Activated CD8-positive, alpha-beta memory T cell treated with anti-CD3 and anti-CD28 coated beads for 1 hour (primary cell): ENCODE measurements at places on chromosomes 4 and X.
A peak's percentile ranks its signal among the peaks of the same experiment; 100 is the strongest.

DNA sequence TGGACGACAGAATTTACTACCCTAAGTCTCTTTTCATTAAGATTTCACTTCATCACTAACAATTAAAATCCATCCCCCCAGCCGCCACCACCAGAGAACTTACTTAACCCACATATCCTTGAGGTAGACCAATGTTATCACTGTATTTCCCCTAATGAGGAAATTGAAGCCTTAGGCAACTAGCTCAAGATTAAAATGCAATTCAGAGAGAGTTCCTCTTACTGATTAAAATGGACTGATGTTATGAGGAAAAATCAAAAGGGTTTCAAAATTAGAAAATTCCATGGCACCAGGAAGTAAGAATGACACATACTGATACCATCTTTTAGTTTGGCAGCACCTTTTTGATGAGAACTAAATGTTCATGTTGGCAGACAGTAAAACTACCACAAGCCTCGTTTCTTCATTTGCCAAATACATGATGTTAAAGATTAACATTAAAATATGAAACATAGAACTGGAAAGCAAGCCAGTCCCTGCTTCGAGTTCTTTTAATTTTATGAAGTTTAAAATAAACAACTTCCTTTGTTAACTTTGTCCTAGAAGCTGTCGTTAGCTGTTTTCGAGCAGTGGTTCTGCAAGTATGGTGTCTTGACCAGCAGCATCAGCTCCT lies 69.3 kb upstream of the CCDC160 start:
- DNase-seq, result no peak

- DNase-seq, result no peak
These were observed 66.9 kb downstream of the PSAPL1 start for GRCh38 chr4:7367864-7368277.

GRCh38 chr4:3106339-3107186 lies 32.1 kb downstream of the HTT start:
- peak; percentile 80 for DNase-seq

DNA sequence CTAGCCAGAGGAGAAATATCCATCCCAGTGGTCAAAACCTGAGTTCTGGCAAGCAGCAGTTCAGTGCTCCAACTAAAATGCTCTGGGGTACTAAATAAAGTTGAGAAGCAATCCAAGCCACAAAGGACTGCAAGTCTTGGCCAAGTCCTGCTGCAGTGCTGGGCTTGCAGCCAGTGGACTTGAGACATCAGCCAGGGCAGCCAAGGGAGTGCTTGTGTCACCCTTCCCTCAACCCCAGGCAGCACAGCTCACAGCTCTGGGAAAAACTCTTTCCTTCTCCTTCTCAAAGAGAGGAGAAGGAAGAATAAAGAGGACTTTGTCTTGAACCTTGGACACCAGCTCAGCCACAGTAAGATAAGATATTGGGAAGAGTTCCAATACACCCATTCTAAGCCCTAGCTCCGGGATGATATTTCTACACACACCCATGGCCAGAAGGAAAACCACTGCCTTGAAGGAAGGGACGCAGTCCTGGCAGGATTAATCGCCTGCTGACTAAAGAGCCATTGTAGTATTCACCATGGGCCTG lies 99.8 kb downstream of the PTCHD1 start:
- DNase-seq, result no peak

- DNase-seq, result no peak
These were observed 34.6 kb downstream of the PRPS2 start for GRCh38 chrX:12825801-12826200.

- no peak for DNase-seq
These were observed 31.8 kb downstream of the PLAC8 start for GRCh38 chr4:83082777-83083176.

- no peak for DNase-seq
These were observed 76.1 kb upstream of the FHDC1 start for GRCh38 chr4:152860046-152860445.

DNA sequence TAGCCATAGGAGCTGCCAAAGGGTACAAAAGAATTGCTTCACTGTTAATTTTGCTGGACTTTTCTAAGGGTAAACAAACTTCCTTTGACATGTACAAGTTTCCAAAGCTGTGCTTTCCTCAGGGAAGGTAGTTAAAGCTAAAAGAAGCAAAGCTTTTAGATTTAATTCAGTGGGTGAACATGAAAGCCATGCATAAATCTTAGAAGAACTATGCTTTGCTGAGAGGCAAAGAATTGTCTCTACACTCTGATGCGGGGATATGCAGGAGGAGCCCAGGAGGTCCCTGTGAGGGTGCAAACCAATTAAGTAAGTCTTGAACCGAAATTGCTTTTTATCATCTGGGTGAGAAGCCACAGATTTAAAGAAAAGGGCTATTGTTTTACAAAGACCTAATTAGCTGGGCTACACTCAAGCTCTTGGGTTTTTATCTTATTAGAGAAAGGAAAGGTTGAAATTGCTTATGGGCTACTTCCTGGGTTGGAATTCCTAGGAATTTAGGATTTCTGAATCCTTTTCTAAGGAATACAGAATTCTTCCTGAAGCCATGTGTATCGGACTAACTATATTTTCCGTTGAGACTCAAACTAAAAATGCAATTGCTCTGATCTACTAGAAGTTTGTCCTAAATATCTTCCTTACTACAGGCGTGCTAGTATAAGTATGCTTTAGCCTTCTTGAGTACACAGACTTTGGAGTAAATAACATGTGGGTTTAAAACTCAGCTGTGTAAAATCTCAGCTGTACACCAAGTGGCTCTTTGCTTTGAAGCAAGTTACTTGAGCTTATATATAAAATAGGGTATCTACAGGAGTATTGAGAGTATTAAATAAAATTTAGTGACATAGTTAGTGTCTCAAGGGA lies 188.4 kb upstream of the ANK2 start:
- DNase-seq, result no peak

- DNase-seq, result no peak
These were observed 56.9 kb downstream of the USO1 start for GRCh38 chr4:75781305-75781704.

- DNase-seq, result no peak
These were observed 3.1 kb upstream of the PCDH10 start for GRCh38 chr4:133145758-133146573.

DNA sequence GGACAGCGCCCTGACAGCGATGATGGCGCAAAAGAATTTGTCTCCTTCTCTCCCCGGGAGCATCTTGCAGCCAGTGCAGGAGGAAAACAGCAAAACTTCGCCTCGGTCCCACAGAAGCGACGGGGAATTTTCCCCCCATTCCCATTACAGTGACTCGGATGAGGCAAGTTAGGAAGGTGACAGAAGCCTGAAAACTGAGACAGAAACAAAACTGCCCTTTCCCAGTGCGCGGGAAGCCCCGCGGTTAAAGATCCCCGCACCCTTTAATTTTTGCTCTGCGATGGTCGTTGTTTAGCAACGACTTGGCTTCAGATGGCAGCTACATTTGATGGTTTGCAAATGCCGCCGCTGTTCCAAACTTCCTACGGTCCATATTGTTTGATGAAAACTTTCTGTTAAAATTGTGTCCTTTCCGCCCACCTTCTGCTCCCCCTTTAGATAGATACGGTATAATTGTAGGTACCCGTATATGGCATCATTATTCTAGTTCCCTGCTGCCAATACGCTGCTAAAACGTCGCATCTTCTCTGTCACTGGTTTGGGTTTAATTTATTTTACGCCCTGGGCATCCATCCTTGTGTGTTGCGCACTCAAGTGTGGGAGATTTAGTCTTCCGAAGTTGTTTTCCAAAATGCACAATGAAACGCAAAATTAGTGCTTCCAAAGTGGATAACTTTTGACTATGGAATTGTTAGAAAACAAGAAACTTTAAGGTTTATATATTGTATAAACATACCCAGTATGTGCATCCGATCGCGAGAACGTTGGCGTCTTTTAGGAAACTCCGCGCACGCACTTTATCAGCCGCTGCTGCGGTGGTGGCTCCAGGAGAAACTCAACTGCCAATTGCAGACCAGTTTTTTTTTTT lies 1.5 kb downstream of the ATOH1 start:
- no peak for DNase-seq

GRCh38 chr4:38983787-38984598 lies 48.2 kb downstream of the TMEM156 start:
- no peak for DNase-seq

DNA sequence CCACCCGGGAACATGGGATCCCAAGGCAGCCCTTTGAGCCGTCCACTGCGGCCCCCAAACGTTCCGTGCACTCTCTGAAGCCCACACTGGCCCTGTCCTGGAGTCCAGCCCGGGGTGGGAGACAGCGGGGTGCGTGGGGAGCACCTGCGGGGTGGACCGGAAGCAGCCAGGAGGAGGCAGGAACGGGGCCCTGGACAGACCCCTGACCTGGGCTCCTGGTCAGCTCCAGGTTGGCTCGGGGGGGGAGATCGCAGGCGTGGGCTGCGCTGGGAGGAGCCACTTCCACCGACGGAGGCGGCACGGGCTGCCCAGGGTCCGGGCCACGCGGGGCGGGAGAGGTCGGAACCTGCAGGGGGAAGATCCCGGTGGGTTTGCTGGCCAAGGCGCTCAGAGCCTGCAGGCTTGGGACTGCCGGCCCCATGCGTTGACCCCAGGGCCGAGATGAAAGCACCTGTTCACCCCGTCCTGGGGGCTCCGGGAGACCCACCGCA lies 5.7 kb upstream of the PLCXD1 start:
- DNase-seq, result no peak

DNA sequence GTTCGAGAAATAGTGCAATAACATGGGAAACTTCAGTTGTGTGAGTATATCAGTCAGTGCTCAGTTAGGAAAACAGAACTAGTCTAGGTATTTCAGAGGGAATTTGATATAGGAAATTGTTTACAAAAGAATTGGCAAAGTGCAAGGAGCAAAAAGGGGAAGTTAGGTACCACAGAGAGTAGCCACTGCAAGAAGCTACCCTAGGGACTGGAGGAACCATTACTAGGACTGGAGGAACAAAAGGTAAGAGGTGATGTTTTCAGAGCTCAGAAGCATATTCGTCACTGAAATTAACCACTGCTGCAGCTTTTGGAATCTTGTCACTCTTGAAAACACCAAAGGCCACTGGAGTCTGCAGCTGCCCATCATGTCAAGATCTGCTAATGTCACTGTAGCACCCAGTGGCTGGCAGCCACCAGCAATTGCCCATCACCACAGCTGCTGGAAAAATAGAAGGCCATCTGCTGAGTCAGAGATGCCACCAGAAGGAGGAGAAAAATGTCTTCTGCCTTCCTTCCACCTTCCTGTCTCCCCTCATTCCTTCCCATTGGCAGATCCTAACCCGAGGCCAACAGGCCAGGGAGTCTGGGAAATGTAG lies 160.6 kb upstream of the RPS6KA3 start:
- no peak for DNase-seq

GRCh38 chr4:33494150-33494549 lies 2750.2 kb downstream of the ARAP2 start:
- DNase-seq, result no peak

DNA sequence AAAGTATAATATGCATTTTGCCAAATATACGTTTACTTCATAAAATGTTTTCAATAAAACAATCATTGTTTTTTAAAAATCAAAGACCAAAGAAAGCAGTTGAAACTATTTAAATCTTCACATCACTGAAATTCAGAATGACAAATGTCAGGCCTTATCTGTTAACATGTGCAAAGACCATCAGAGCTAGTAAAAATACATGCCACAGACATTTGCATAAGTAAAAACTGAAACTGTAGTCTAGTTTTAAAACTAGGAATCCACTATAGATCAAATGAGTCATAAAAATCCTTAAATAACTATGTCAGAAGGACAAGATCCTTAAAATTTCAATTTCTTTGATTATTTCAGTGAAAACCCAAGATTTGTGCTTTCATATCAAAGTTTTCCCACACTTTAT lies 24.8 kb downstream of the KLHL15 start:
- no peak for DNase-seq

GRCh38 chr4:17029964-17030363 lies 131.5 kb upstream of the LDB2 start:
- DNase-seq, result no peak

GRCh38 chr4:29175291-29175690 lies 1544.9 kb upstream of the PCDH7 start:
- DNase-seq, result no peak

DNA sequence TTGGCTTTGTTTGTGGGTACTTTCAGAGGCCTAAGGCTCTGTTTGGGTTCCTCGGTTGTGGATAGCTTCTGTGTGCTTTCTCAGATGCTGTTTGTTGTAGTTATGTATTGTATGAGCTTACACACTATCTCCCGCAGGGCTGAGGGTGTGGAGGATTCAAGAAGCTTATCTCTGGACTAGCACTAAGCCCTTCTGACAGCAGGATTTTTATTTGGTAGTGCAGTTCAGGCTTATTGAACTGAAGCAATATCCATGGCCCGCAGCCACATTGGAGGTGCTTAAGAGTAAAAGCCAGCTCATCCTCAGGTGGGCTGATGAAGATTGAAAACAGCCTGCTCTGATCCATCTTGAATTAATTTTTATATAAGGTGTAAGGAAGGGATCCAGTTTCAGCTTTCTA lies 128.2 kb downstream of the RASGEF1B start:
- no peak for DNase-seq

DNA sequence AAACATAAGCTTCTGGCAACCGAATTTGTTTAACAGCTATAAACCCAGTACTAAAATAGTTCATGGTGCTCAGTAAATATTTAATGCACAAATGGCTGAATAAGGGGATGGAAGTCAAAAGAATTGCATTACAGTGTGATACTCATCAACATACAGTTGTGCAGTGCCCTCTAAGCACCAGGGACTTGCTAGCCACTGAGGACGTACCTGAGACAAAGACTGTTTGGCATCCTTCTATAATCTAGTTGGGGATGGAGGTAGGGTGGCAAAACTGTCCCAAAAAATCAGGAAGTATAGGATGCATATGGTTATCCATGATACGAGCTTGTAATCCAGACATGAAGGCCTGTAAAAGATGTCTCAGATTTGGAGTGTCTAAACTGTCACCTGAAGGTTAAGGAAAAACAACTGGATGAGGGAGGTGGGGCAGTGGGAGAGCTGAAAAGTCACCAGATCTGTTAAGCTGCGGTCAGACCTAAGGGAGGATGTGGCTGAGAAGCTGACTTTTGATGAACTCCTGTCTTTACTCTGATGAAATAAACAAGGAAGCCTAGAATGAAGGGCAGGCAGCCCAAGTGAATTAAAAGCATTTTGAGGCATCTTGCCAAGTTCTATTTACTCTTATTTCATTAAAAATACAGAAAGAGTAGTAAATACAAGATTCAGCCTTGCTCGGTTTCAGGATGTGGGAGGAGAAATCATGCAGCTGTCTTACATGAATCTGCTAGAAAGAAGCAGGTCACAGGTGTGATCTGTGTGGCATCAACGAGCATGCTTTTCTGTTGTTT lies 12.0 kb upstream of the CD38 start:
- DNase-seq, result no peak

DNA sequence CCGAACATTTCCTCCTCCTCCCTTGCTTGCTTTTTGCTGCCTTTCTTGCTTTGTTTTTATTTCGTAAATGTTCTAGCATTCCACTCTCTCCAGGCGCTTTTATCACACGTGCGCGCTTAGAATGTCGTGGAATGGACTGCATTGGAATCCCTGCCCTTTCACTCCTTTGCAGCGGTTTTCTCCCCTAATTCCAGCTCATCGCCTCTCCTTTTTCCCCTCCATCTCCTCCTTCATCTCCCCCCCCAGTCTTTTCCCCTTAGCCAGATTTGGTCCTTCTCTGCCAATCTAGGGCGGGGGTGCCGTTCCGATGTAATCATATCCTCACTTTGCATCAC lies 579 bp downstream of the OGT start:
- no peak for DNase-seq
